CD4-positive, CD25-positive, alpha-beta regulatory T cell (primary cell): ENCODE measurements at places on chromosomes 16 and 17. TPM values are rescaled to one million over a fixed set of nuclear protein-coding genes. Genes with fewer than 3 reads are reported as not detected.

The SCGB1C2 gene
- total RNA-seq, result not detected

The EFCAB5 gene
- 2.1 TPM for total RNA-seq

The KIF18B gene
- 0.52 TPM for total RNA-seq

- peak; percentile 60 for DNase-seq
Observed at GRCh38 chr17:75753514-75754377, 11.2 kb downstream of the GALK1 start.

The ZNF624 gene
- total RNA-seq, result 4.4 TPM

GRCh38 chr16:85952197-85952596 is 53.2 kb downstream of the IRF8 start:
- no peak for DNase-seq

The INTS2 gene
- total RNA-seq, result 10.3 TPM

The RGS11 gene
- total RNA-seq, result not detected

DNA sequence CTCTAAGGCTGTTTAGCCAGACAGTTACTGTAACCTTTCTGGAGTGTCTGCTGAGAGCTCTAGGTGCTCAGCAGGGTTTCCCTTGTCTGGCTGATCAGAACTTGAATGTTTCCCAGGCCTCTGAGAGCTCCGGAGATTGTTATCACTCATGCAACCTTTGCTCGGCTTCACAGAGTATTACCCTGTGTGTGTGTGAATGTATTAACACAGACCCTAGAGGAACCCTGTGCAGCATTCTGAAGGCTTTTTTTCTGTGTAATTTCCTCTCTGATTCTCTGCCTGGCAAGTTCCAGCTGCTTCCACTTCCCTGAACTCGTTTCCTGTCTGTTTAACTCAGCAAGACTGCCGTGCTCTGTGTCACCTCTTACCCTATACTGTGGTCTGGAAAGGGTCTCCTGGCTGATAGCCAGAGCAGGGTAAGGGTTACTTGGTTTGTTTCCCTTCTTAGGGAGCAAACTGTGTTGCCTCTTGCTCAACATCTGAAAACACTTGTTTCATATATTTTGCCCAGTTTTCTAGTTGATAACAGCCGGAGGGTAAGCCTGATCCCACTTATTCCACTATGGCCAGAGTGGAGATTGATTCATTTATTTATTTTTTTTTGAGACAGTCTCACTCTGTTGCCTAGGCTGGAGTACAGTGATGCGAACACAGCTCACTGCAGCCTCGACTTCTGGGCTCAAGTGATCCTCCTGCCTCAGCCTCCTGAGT is 21.7 kb downstream of the PRMT7 start:
- DNase-seq, result peak; percentile 77
